ENCODE measurements at places on chromosomes 4 and X.

GRCh38 chr4:128338634-128339355 lies 51.2 kb upstream of the PGRMC2 start:
- no peak for DNase-seq

DNA sequence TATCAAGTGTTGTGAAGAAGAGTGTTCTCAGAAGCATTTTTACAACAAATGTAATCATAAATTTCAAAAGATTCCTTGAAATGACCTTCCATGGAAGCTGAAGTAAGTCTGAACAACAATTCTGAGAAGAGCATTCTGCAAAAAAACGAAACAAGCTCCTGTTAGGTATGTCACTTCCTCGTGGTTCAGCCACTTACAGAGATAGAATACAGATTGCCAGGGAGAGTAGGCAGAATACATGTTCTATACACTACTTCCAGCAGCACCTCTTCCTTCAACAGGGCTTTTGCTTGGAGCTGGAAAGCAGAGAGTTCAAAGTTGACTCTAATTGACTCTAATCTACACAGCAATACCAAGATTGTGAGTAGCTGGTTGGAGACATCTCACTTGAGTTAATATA lies 274.5 kb downstream of the ADGRA3 start:
- peak; percentile 0 for DNase-seq

DNA sequence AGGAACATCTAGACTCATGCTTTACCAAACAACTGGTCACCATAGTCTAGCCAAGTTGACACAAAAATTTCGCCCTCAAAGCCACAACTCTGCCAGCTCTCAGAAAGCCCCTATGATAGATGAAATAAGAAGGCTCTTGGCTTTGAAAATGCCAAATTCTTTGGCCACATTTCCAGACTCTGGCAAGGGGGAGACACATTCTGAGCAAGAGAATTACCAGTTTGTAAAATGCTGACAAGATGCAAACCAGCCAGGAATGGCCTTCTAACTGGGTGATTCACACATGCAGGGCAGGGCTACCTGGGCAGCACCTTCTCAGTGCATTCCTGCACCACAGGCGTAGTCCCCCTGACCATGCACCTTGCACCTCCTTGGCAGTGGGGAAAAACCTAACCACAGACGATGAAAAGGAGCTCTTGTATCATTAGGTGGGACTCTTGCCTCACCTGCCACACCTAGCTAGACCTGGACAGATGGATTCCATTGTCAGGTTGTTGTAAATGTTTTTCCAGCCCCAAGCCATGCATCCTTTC lies 77.4 kb upstream of the CPEB2 start:
- DNase-seq = no peak

DNA sequence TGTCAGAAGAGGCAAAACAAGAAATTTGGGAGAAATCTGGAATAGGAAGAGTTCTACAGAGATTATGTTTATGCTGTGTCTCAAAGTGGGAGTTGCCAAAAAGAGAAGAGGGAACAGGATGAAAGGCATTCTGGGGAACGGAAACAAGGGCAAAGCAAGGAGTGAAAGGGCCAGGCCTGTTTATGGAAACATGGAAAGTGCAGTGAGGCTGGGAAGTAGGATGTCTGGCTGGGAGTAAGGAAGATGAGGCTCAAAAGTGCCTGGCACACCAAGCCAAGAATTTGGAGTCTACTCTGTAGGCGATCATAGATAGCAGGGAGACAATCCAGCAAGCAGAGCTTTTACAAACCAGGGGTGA lies 1.8 kb upstream of the CUL4B start:
- DNase-seq = no peak

DNA sequence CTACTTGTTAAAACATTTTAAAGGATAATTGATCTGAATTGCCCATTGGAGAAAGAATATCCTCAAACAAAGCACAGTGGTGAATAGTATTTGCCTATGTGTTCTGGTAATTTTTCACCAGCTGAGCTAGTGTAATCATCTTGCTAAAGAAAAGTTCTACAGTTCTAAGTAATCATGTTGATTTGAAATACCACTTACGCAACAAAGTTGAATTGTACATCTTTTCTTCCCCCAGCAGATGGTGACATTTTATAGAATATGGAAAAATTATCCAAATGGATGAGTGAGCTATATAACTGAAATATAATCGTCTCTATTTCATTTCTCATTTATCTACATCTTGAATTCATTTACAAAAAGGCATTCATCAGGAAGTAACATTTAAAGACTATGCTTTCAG lies 9.7 kb upstream of the ZNF674 start:
- DNase-seq = no peak

All from activated CD4-positive, alpha-beta T cell treated with anti-CD3 and anti-CD28 coated beads, Interleukin-2, Interleukin-6, amounts not matched to agents 100 ng/mL and 50 ng/mL, durations not matched to agents 16 hours and 8 hours (primary cell).